AG20443 (cell line): ENCODE measurements at places on chromosomes 16 and 17.

- no peak for DNase-seq
Measured at GRCh38 chr16:27458258-27458657, 56.3 kb downstream of the IL21R start.

GRCh38 chr16:1413684-1414531 lies 596 bp downstream of the UNKL start:
- peak; percentile 77 for DNase-seq

- no peak for DNase-seq
Measured at GRCh38 chr17:2511138-2511461, 588 bp downstream of the METTL16 start.

GRCh38 chr16:3101841-3102470 lies 2.9 kb upstream of the ZSCAN10 start:
- no peak for DNase-seq

GRCh38 chr17:10992106-10992880 lies 154.4 kb upstream of the PIRT start:
- no peak for DNase-seq

DNA sequence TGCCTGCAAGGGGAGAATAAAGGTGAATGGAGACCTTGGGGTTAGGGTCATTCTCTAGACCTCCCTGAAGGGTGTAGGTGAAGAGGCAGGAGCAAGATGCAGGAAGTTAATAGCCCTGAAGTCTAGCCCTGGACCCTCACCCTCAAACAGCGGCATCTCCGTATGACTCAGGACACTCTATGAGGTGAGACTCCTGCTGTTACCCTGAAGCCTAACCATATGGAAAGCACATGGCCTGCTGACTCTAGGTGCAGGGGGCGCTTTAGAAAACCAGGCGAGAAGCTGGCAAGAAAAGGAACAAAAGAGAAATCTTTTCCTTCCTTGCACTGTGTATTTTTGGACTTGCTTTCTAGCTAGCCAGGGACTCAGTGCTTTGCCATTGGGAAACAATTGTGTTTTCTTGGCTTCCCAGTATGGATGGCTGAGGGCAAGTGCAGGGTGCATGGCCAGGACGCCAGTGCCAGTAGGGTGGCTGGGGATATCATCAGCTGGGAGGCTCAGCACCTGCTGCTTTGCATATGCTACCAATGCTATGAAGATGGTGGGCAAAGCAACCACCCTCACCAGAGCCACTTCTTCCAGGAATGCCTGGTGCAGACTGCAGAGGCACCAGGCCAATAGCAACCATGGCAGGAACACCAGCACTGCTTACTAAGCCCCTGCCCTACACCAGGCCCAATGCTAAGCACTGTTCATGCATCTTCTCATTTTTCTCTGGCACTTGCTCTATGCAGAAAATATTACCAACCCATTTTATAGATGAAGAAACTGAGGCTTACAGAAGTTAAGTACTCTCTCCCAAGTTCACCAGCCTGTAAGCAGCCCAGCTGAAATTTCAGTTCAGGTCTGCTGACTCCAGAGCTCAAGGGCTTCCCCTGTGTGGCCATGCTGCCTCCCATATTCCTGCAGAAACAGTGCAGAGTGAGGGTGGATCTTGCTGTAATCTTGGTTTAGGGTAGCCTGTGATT lies 425.1 kb downstream of the SLC39A11 start:
- no peak for DNase-seq

DNA sequence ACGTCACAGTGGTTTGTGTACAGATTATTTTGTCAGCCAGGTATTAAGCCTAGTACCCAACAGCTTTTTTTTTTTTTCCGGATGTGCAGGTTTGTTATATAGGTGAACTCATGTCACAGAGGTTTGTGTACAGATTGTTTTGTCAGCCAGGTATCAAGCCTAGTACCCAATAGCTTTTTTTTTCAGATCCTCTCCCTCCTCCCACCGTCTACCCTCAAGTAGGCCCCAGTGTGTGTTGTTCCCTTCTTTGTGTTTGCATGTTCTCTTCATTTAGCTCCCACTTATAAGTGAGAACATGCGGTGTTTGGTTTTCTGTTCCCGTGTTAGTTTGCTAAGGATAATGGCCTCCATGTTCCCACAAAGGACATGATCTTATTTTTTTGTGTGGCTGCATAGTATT lies 19.9 kb downstream of the RPTOR start:
- no peak for DNase-seq

GRCh38 chr16:86951831-86952598 lies 365.2 kb downstream of the C16orf95 start:
- peak; percentile 86 for DNase-seq

DNA sequence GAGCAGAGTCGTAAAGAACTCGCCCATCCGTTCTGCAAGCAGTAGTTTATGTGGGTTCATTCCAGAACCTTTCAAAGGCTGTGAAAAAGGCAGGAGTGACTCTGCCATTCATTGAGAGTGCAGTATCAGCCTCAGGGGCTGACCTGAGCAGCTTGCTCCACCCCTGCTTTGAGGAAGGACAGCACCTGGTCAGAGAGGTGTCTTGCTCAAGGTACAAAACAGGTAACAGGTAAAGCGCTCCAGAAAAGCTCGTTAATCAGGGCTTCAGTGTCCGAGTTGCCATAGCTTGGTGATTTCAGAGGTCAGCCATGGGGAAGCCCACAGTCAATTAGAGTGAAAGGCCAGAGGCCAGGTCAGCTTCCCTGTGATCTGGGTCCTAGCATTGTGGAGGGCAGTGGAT lies 251.1 kb downstream of the ABCC12 start:
- no peak for DNase-seq

- no peak for DNase-seq
Measured at GRCh38 chr17:80790021-80790765, 201.4 kb upstream of the CHMP6 start.

- DNase-seq: peak; percentile 57
Measured at GRCh38 chr17:10612957-10613744, 44.0 kb downstream of the MYH3 start.

DNA sequence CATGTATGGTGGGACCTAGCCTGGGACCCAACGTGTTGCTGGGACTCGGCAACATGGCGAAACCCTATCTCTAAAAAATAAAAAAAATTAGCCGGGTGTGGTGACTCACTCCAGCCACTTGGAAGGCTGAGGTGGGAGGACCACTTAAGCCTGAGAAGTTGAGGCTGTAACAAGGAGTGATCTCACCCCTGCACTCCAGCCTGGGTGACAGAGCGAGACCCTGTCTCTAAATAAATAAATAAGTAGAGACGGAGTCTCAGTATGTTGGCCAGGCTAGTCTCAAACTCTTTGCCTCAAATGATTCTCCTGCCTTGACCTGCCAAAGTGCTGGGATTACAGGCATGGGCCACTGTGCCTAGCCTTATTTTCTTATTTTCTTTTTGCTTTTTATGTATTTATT lies 10.1 kb upstream of the CNP start:
- no peak for DNase-seq

DNA sequence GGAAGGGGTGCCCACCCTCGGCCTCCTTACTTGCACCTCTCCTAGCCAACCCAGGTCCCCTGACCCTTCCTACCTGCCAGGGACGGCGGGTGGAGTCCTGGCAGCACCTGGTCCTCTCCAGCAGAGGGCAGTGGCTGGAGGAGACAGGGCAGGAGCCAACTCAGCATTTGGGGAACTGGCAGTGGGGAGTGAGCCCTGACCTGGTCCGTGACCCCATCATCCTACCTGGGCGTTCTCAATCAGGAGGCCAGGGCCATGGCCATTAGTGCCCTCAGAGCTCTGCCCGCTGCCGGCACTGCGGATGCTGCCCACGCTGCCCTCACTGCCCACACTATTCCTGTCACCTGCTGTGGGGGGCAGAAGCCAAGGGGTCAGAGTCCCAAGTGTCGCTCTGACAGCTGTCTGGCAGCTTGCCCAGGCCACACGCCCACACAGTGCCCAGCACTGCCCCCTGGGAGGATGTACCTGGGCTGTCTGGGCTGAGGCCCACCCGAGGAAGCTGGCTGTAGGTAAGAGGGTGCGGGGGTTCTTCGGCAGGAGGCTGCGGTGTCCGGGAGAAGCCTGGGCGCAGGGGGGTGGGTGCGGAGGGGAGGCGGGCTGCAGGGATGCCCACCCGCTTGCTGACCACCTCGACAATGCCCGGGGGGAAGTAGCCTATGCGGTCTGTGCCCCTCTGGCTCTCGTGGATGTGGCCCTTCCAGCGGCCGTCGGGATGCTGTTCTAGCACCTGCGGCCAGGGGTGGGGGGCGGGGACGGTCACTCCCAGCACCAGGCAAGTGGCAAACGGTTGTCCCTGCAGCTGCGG lies 10.8 kb downstream of the CASKIN2 start:
- DNase-seq: peak; percentile 55

GRCh38 chr16:54965464-54965863 lies 34.8 kb downstream of the IRX5 start:
- no peak for DNase-seq

DNA sequence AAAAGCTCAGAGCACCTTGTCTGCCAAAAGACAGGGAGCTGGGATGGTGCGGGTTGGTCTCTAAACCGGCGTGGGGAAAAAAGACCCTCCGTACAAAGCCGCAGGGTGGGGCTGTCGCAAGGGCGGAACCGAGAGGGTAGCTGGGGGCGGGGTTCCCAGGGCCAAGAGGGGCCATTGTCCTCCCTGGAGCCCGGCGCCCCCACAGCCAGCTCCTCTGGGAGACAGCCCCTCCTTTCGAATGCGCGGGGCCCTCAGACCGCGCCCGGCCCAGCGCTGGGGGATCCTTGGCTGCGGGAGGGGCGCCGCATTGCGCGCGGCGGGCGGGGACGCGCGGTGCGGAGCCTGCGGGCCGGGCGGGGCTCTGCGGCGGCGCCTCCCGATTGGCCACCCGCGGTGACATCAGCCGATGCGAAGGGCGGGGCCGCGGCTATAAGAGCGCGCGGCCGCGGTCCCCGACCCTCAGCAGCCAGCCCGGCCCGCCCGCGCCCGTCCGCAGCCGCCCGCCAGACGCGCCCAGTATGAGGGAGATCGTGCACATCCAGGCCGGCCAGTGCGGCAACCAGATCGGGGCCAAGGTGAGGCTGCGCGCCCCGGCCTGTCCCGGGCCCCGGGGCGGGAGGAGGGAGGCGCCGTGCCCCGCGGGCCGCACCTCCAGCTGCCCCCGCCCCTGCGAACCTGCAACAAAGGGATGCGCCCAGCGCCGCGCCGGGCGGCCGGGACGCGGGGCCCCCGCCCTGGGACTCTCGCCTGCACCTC lies at the start of gene TUBB3:
TSS of gene TUBB3 (plus strand) at position 459 of the 756 bp plus-strand sequence. CDS start at position 519, 60 bp downstream.
- DNase-seq: peak; percentile 97

DNA sequence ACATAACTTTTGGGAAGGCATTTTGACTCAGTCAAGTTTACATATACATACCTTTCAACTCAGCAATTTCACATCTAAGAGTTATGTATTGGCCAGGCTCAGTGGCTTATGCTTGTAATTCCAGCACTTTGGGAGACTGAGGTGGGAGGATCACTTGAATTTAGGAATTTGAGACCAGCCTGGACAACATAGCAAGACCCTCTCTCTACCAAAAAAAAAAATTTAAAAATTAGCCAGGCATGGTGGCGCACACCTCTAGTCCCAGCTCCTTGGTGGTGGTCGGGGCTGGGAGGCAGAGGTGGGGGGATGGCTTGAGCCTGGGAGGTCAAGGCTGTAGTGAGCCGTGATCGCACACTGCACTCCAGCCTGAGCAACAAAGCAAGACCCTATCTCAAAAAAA lies 79.3 kb downstream of the AATF start:
- DNase-seq: no peak

- no peak for DNase-seq
Measured at GRCh38 chr17:27670791-27671590, 40.0 kb downstream of the LGALS9 start.

DNA sequence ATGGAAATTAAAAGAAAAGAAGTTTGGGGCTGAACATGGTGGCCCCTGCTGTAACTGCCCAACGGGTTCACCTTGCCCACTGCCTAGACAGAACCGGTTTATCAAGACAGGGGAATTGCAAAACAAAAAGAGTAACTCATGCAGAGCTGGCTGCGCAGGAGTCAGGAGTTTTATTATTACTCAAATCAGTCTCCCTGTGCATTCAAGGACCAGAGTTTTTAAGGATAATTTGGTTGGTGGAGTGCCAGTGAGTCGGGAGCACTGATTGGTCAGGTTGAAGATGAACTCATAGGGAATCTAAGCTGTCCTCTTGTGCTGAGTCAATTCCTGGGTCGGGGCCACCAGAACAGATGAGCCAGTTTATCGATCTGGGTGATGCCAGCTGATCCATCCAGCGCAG lies 4.4 kb upstream of the SCPEP1 start:
- DNase-seq: no peak

GRCh38 chr17:50096092-50096491 lies 941 bp downstream of the PDK2 start:
- DNase-seq: no peak

DNA sequence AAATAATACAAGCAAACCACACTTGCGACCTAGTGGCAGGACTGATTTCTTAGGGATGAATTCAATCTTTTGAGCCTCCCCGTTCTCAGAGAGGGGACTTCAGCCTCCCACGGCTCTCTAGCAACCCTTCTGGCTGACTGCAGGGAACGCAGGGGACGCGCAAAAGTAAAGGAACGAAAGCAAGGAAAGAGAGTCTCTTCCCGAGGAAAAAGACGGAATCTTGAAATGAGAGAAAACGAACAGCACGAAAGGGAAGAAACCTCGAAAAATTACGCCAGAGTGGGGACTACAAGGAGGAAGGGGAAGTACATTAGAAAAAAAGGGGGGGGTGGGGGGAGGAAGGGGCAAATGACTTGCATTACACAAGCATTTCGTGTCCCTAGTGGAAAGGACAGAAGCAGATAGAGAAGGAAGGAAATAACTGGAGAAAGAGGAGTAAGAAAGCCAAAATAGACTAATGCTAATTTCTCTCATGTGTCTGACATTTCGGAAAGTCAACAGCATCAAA lies 1.2 kb downstream of the GRB2 start:
- peak; percentile 82 for DNase-seq

DNA sequence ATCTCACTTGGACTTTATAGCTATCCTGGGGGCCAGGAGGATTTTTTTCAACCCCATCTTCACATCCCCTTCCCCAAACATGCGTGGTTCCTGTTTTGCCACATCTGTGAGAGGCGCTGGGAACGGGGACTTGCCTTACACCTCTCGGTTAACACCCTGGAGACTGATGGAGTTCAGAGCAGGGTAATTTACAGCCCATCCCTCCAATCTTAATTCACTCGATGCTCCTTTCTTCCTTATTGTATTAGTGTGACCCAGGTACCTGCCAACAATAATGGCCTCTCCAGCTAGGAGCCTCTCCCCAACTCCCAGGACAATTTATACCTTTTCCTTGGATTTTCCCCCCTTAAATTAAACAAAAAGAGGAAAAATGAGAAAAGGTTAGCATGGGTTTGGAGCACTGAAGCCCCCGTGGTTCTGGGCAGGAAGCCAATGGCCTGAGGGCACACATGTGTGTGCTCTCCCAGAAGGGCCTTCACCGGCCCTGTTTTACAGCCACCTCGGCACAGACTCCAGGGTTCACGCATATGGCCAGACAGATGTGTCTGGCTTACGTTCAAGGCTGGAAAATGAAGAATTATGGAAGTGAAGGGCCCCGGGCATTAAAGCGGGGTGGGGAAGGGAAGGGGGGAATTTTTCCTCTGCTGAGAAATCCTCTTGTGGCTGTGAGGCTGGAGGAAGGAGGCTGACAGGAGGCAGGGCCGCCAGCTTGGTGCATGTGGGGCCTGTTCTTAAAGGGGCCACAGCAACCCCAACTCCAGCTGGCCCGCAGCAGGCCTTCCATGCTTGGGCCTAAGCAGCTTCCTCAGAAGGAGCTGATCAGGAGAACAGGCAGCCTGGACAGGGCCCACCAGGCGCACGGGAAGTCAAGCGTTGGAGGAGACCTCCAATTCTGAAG lies 21.4 kb downstream of the HIC1 start:
- DNase-seq: no peak

GRCh38 chr17:40827746-40828453 lies 5.5 kb upstream of the KRT10 start:
- no peak for DNase-seq

GRCh38 chr17:82893779-82894178 lies 54.0 kb upstream of the ZNF750 start:
- peak; percentile 50 for DNase-seq
